NCI-H1436 treated with DMSO at 0.1 percent for 48 hours (cell line): ENCODE measurements at places on chromosomes 6 and 20.

- peak; percentile 33 for DNase-seq
Observed at GRCh38 chr6:6811128-6812009, 222.8 kb downstream of the LY86 start.

DNA sequence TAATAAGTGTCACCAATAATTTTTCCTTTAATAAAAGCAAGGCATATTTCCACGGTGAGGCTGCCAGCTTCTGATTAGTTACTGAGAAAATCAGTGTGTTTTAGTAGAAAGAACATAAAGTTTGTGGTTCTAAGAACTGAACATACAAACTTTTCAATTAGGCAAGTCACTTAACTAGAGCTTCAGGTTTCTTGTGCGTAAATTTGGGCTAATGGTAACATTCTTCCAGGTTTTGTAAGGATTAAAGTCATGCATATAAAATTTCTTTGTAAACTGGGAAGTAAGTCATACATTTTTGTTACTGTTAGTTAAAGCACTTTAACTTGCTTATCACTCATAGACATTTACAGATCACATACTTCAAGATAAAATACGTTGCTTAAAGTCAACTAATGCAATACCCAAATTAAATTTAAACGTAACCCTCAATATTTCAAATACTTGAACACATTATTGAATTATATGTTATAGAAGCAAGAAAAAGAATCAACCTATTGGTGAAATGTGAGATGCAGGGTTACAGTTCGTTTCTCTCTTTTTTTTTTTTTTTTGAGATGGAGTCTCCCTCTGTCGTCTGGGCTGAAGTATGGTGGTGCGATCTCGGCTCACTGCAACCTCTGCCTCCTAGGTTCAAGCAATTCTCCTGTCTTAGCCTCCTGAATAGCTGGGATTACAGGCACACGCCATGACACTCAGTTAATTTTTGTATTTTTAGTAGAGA is 327.3 kb upstream of the NOX3 start:
- no peak for DNase-seq

GRCh38 chr6:170063851-170064602 is 226.9 kb downstream of the DLL1 start:
- no peak for DNase-seq

GRCh38 chr6:144307880-144308279 is 22.7 kb downstream of the UTRN start:
- DNase-seq = no peak

- peak; percentile 56 for DNase-seq
Observed at GRCh38 chr6:44925100-44925739, 402.9 kb upstream of the RUNX2 start.

DNA sequence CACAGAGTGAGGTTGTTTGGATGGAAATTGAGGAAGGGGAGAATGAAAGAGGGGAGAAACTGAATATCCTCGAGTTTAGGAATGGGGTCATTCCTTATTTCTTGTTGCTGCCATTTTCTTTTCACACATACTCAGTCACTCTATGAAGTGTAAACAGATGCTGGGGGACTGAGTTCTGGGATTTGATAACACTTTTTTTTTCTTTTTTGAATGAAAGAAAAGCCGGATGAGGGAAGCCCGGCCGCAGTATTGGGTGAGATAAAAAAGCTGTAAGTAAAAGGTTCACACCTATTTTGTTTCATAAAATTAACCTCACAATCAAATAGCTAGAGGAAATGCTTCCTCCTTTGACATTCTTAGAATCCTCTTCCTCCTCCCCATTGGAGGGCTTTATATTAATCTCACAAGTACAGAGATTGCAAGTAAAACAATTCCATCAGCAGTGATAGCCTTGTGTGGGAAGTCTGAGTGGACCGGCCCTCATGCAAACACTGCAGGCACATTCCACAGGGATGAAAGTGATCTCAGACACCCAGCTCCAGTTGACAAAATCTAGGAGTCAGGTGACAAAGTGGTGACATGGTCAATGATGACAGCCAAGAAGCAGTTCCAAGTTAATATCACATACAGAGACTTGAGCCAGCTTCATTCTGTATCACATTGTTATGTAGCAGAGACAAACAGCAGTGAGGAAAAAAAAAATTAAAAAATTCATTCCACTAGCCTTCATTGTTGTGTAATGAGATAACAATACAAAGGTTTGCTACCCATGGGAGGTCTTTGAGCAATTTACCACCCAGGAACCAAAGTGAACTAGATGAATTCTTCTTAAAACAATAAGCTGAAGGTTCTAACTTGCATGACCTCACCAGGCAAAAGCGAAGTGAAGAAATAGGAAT is 391.1 kb upstream of the HSF2 start:
- no peak for DNase-seq

- DNase-seq = no peak
Observed at GRCh38 chr6:579339-579738, 77.6 kb downstream of the HUS1B start.

- DNase-seq = no peak
Observed at GRCh38 chr6:17724341-17724740, 17.6 kb upstream of the NUP153 start.

DNA sequence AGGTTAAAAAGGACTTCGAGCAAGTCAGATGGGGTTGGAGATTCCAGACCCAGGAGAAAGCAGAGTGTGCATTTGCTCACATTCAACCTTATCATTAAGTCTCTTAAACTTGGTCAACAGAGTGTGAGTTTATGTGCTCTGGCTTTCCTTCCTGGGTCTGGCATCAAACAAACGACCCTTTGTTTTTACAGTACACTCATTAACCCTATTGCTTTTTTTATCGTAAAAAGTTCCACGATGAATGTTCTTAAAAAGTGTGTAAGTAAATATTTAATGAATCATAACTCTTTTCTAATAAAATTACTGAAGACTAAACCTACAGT is 2.5 kb downstream of the FYN start:
- DNase-seq = no peak

GRCh38 chr6:33061987-33062386 is 11.5 kb downstream of the HLA-DPA1 start:
- no peak for DNase-seq

GRCh38 chr6:113482771-113483170 is 374.4 kb upstream of the MARCKS start:
- no peak for DNase-seq

- no peak for DNase-seq
Observed at GRCh38 chr6:137175157-137175867, 1.9 kb upstream of the IL22RA2 start.

DNA sequence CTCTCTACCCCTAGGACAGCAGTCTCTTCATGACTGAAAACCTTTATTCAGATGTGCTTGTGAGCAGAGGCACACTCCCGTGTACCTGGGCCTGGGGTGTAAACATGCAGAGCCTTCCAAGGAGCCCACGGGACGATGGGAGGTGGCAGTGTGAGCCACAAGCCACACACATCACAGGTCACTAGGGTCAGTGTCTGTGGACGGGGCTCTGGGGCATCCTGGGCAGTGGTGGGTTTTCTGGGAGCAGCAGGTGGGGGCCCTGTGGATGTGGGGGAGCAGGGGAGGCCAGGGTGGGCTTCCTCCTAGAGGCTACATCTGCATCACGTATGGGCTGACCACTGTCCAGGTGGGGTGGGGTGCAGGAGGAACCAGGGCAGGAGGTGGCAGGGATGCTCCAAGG is 16.7 kb upstream of the TTLL2 start:
- no peak for DNase-seq

GRCh38 chr20:48348022-48348421 is 479.8 kb downstream of the PREX1 start:
- no peak for DNase-seq

DNA sequence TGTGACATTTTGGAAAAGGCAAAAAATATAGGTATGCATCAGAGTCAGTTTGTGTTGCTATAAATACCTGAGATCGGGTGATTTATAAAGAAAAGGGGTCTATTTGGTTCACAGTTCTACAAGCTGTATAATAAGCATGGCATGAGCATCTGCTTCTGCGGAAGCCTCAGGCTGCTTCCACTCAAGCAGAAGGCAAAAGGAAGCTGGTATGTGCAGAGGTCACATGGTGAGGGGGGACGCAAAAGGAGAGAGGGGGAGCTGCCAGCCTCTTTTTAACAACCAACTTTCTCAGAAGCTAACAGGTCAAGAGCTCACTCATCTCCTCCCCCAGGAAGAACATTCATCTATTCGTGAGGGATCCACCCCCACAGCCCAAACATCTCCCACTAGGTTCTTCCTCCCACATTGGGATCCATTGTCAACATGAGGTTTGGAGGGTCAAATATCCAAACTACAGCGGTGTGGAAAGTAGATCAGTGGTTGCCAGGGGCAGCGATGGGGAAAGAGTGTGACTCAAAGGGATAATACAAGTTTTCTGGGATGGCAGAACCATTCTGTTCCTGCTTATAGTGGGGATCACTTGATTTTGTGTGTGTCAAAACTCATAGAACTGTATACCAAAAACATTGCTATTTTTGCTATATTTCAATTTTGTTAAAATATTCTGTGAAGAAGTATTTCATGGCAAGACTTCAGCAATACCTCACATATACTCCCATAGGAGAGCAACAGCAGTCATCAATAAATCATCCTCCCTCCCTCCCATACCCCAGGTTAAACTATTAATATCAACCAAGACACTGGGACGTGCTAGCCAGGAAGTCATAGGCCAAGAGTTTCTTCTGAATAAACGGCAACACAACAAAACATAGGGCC is 9.9 kb upstream of the FAM50B start:
- DNase-seq = no peak

DNA sequence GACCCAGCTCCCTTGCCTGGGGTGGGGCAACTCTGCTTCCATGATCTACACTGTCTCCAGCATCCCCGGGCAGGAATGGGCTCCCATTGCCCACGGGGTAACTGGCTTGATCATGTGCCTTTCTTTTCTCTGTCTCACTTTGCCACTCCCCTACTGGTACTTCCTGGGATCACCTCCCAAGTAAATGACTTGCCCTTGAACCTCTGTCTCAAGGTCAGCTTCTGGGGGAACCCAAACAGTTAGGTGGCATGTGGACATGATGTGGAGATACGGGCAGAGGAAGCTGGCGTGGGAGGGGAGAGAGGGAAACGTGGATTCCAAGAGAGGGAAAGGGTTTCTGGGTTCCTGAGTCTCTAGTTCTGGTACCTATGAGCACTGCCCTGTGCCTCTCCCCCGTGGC is 63.8 kb upstream of the RALY start:
- no peak for DNase-seq

DNA sequence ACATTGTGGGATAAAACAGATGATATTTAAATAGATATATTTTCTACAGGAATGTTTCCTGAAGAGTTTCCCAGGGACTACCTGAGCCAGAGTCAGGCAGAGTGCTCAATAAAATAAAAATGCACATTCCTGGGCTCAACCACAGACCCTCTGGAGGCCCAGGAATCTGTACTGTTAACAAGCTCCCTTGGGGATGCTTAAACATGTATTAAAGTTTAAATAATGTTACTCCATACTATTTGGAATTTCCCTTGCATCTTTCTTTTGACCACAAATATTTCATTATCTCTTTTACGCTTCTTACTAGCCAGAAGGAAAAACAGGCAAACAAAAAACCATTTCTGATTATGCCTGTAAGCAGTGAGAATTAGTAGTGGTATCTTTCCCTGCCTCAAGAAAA is 42.3 kb downstream of the GPR63 start:
- no peak for DNase-seq

GRCh38 chr6:126134491-126134890 is 148.2 kb downstream of the TRMT11 start:
- DNase-seq = no peak

DNA sequence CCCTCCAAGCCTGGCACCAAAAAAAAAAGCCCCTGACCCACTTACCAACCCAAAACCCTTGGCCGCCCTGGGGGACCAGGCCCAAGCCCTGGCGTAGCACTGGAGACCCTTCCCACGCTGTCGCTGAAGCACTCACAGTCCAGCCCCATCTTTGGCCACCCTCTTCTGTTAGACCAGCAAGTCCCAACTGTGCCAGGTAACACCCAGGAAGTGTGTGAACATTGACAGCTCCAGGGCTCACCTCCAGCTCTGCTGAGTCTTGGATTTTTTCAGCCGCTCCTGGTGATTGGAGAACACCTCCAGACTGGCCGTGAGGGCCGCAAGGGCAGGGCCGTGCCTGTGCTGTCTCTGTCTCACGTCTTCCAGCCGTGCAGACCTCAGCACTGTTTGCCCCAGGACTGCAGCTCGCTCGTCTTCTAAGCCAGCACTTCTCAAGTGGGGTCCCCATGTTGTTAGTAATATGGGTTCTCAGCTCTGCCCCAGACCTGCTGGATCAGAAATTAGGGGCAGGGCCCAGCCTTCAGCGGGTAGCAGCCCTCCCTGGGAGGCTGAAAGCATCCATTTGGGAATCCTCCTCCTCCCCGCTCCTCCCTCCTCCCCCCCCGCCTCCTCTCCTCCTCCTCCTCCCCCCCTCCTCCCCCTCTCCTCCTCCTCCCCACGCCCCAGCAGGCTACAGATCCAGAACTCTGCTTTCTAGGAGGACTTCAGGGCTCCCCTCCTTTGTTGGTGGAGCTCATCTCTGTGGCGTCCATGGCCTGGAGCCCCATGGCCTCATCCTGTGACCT is 18.1 kb downstream of the NPEPL1 start:
- DNase-seq = no peak

GRCh38 chr6:134707342-134708031 is 242.4 kb downstream of the ALDH8A1 start:
- DNase-seq = no peak

GRCh38 chr6:137106183-137106582 is 61.4 kb upstream of the IL20RA start:
- DNase-seq = no peak
